Heart right ventricle (tissue), 16 donors: ENCODE measurements at places on chromosomes 11 and 22. TPM values are rescaled to one million over a fixed set of nuclear protein-coding genes. Genes with fewer than 3 reads are reported as not detected.

DNA sequence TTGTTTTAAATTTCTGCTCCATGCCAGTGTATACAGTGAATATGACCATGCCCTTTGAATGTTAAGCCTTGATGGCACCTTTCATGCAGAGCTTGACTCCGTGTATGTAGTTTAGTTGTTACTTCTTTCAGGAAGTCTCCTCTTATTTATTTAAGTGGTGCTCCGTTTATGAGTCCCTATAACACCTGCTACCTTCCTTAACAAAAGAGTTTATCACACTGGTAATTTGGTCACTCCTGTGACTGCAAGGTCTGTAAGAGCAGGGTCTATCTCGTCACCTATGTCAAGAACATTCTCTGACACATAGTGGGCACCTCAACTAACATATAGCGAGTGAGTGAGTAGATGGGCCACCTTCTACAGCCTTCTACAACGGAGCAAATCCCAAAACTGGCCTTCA is 152.5 kb downstream of the CCDC34 start:
- no peaks in the 10 kb centered on the region for H3K36me3 ChIP-seq
- no peak overlapping the region for H3K4me3 ChIP-seq
- DNase-seq = no peak
- no peaks in the 10 kb centered on the region for H3K27me3 ChIP-seq

The PLXNB2 gene
- total RNA-seq = 58.6 TPM

The MMP12 gene
- total RNA-seq = not detected

The NTM gene
- 3.0 TPM for total RNA-seq

DNA sequence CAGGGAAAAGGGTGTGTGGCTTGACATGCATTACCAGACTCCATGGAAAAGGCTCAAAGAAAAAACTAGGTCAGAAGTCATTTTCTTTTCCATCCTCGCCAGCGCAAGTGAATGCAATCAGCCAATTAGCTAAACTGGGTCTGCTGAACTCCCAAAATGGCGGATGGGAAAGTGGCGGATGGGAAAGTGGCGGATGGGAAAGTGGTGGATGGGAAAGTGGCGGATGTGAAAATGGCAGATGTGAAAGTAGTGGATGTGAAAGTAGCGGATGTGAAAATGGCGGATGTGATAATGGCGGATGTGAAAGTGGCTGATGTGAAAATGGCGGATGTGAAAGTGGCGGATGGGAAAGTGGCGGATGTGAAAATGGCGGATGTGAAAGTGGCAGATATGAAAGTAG is 158.4 kb downstream of the CEP164 start:
- no peaks in the 10 kb centered on the region for H3K4me1 ChIP-seq
- H3K27ac ChIP-seq = no peak overlapping the region
- no peak overlapping the region for H3K4me3 ChIP-seq
- no peaks in the 10 kb centered on the region for H3K36me3 ChIP-seq

GRCh38 chr11:1558775-1559110 is 13.3 kb downstream of the DUSP8 start:
- H3K4me1 ChIP-seq = peaks cover 37% of the 10 kb centered on the region
- peak overlapping the region; percentile 72 for H3K27ac ChIP-seq
- no peak overlapping the region for H3K4me3 ChIP-seq
- H3K36me3 ChIP-seq = peaks cover 32% of the 10 kb centered on the region
- DNase-seq = no peak

GRCh38 chr11:69102732-69103615 is 52.8 kb upstream of the SMIM38 start:
- H3K36me3 ChIP-seq = no peaks in the 10 kb centered on the region
- peaks cover 23% of the 10 kb centered on the region for H3K4me1 ChIP-seq
- H3K27ac ChIP-seq = no peak overlapping the region
- H3K4me3 ChIP-seq = no peak overlapping the region
- peaks cover 5% of the 10 kb centered on the region for H3K27me3 ChIP-seq

DNA sequence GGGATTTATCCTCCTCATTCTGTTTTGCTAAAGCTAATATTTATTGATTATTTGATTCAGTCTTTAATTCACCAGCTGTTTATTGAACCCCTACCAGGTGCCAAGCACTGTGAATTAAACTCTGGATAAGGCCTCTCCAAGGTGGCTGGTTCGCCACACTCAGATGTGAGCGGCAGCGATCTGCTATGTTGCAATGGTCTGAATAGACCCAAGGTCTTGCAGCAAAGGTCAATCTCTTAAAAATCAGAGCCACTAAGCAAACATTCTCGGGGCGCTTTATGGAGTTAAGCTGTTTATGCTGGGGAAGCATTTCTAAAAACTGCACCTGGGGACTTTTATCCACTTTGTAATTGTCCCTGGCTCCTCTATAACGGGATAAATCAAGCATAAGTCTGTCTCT is 10.5 kb upstream of the TSPAN18 start:
- no peak for DNase-seq
- no peaks in the 10 kb centered on the region for H3K36me3 ChIP-seq
- no peak overlapping the region for H3K4me3 ChIP-seq
- H3K27ac ChIP-seq = no peak overlapping the region
- H3K27me3 ChIP-seq = no peaks in the 10 kb centered on the region

DNA sequence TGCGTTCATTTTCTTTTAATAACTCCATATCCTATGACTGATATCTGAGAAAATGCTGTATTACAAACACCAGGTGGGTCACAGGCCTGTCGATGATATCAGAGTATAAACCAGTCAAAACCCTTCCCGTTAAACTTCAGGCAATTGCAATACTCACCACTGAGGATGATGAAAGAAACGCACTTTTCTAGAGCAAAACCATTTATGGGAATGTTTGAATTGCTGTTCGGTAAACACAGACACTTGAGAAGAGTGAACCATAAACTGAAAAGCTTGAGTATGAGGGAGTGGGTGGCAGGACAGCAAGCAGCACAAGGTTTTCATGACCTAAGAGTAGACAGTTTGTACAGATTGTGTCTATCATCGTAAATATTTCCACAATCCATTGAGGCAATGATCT is 139.8 kb upstream of the CEP126 start:
- DNase-seq = no peak
- no peak overlapping the region for H3K4me3 ChIP-seq
- H3K27ac ChIP-seq = no peak overlapping the region
- H3K4me1 ChIP-seq = no peaks in the 10 kb centered on the region
- no peaks in the 10 kb centered on the region for H3K27me3 ChIP-seq

DNA sequence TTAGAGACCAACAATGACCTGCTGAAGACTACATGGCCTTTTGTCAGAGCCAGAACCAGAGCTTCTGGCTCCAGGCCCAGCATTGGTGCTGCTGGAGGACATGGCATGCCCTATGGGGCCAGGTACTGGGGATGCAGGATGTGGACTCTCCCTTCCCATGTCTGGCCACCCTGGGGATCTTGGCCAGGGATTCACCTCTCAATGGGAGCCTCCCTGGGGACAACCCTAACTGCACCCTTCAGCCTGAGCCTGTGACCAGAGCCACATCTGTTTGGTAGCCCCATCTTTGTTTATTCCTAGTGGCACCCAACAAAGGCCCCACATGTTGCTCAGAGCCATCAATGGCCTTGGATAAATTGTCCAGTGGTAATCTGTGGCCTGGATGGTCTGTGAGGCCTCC is 5.8 kb downstream of the KLHL35 start:
- no peak overlapping the region for H3K27ac ChIP-seq
- peaks cover 7% of the 10 kb centered on the region for H3K4me1 ChIP-seq
- no peak overlapping the region for H3K4me3 ChIP-seq
- DNase-seq = no peak
- peaks cover 8% of the 10 kb centered on the region for H3K36me3 ChIP-seq

DNA sequence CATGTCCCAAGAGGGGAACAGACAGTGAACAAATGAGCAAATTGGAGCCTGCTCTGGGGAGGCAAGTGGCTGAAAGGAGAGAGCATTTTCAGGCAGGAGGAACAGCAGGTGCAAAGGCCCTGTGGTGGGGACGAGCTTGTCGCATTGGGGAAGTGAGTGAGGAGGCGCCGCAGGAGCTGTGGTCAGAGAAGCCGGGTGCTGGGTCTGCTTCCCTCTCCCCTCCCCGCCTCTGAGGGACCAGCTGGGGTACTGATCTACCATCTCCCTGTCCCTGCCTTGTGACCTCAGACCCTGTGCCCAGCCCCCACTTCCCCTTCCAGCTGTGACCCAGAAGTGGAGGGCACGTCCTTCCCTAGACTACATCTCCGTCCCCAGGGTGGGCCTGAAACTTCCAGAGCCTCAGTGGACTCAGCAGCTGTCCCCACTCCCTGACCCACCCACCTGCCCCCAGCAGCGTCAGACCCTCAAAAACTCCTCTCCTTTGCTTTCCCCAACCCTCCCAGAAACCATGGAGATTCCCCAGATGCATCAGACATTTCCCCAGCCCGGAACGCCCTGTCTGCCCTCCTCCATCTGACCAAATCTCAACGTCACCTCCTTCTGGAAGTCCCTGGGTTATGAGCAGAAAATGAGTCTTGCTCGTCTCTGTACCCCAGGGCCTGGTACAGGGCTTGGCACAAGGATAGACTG is 19.7 kb upstream of the PDGFB start:
- H3K4me1 ChIP-seq = peaks cover 9% of the 10 kb centered on the region
- no peaks in the 10 kb centered on the region for H3K27me3 ChIP-seq
- peak; percentile 57 for DNase-seq
- H3K4me3 ChIP-seq = no peak overlapping the region

GRCh38 chr22:33180356-33180755 is 122.2 kb upstream of the SYN3 start:
- no peak overlapping the region for H3K27ac ChIP-seq
- H3K36me3 ChIP-seq = no peaks in the 10 kb centered on the region
- H3K4me1 ChIP-seq = no peaks in the 10 kb centered on the region
- H3K27me3 ChIP-seq = no peaks in the 10 kb centered on the region
- no peak for DNase-seq

GRCh38 chr11:19557720-19558140 is 154.9 kb upstream of the NAV2 start:
- H3K4me3 ChIP-seq = no peak overlapping the region
- H3K36me3 ChIP-seq = no peaks in the 10 kb centered on the region
- peak; percentile 87 for DNase-seq
- no peaks in the 10 kb centered on the region for H3K27me3 ChIP-seq
- no peak overlapping the region for H3K27ac ChIP-seq
- H3K4me1 ChIP-seq = no peaks in the 10 kb centered on the region

The CDCA5 gene
- 0.80 TPM for total RNA-seq

The OR10A2 gene
- not detected for total RNA-seq
